ENCODE measurements at places on chromosomes 7 and 10. TPM values are rescaled to one million over a fixed set of nuclear protein-coding genes. Genes with fewer than 3 reads are reported as not detected.

GRCh38 chr7:120407010-120407409, 134.0 kb downstream of the KCND2 start:
- DNase-seq, result no peak

The PIK3CG gene
- polyA plus RNA-seq, result 2.9 TPM

The ANKRD61 gene
- polyA plus RNA-seq, result 0.70 TPM

The CPED1 gene
- 44.1 TPM for polyA plus RNA-seq

The DNAJB6 gene
- polyA plus RNA-seq, result 151 TPM

The STK31 gene
- 1.3 TPM for polyA plus RNA-seq

- no peak for DNase-seq
Observed at GRCh38 chr7:157612009-157612663, 275.3 kb downstream of the DNAJB6 start.

The ZNF425 gene
- 9.1 TPM for polyA plus RNA-seq

- no peak for DNase-seq
Observed at GRCh38 chr7:127632276-127632910, 14.5 kb upstream of the PAX4 start.

DNA sequence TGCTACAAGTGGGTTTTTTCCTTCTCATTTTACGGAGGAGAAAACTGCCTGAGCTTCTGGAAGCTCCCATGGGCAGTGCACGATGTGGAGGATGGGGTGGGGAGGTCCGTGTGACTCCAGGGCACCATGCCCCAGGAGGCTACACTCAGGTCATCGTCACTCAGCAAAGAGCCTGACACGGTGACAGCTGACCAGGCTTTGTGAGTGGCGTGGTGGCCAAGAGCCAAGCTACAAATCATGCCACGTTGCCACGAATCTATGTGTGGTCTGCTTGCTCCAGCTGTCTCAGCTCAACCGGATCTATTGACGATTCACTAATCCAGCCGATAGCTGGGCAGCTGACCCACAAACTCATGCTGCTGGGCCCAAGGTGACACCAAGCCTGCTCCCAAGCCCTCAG, 27.6 kb upstream of the C10orf71 start:
- no peak for DNase-seq

DNA sequence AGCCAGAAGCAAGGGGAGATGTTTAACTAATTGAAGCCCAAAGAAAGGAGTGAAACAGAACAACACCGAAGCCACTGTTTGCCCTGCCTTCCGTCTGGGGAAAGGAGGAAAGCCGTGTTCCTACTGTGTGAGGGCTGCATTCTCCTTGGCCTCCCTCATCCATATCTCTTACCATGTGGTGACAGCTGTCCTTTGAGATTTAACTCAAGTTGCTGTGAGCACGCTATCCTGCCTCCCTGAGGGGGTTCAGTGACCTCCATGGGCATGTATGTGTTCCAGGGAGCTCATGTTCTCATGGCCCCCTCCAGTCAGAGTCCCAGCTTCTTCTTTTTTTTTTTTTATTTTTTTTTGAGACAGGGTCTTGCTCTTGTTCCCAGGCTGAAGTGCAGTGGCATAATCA, 26.2 kb upstream of the CRHR2 start:
- no peak for DNase-seq

The NEBL gene
- 105 TPM for polyA plus RNA-seq

- DNase-seq, result no peak
Observed at GRCh38 chr7:149334930-149335329, 72.9 kb downstream of the ZNF783 start.

DNA sequence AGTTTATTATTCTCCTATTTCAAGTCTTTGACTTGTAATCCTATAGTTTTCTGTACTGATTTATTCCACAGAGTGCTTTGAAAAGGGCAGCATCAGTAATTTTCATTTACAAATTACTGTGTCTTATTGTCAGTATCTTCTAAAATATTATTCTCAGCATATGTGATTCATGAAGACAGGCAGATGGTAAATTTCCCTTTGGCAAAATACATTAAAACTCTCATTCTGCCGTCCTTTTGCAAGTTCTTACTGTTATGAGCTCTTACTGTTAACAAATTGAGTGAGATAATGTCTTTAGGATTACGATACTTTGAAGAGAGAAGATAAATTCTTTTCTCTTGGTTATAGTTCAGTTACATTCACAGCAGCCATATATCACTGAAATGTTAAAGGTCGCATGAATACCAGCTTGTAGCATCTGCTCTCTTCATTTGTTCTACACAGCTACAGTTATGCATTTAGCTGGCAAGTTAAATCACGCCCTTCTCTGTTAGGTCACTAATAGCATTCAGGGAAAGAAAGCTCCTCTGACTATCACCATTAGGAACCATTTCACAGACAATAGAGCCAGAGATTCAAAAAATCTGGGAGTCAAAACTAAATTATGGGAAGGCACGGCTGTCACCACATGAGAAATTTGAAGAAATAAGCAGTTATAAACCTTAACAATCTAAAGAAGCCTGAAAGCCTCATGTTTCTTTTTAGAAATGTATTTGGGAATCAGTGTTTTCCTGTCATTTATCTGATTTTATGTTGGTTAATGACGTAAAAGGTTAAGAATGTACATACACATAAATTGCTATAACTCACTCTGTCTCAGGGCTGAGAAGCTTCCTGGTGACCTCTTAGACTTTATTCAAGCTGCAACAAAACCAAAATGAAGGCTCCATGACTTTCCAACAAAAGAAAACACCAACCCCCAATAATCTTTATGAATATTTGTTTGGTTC, 109.6 kb upstream of the SP4 start:
- DNase-seq, result no peak

GRCh38 chr10:53749439-53749838, 976.9 kb upstream of the MBL2 start:
- no peak for DNase-seq

DNA sequence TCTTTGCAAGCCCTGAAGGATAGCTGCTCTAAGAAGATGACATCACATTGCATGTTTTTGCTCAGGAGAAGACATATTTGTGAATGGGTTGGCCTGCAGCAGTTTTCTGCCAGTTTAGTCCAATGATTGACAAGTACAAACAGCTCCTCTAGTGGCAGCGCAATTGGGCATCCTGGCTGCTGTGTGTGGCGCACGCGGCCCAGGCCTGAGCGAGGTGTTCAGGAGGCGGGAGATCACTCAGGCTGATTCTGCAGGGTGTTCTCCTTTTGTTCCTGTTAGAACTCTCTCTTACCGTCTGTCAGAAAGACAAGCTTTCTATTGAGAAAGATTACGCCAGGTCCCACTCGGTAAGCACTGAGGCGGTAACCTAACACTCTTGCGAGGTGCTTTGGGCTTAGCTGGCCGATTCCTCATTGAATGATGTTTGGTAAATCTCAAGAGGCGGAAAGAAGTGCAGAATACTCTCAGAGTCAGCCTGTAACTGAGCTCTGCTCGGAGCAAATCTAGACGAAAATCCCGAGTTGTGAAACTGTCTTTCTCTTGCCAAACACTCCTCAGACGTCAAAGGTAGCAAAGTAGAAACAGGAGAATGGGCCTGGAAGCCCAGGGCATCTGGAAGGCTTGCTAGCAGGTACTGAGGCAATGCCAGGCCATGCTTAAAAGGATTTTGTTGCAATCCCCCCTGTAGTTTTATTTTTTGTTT, 219.2 kb upstream of the BMPER start:
- no peak for DNase-seq

The NPC1L1 gene
- 2.5 TPM for polyA plus RNA-seq

- no peak for DNase-seq
Observed at GRCh38 chr7:3194501-3195141, 106.4 kb upstream of the SDK1 start.

- no peak for DNase-seq
Observed at GRCh38 chr10:78936412-78937342, 132.1 kb upstream of the ZMIZ1 start.

- no peak for DNase-seq
Observed at GRCh38 chr10:3119796-3120459, 52.6 kb downstream of the PFKP start.

Measured in right renal pelvis (tissue), 4 donors.